ENCODE measurements at places on chromosomes 1 and 21. TPM values are rescaled to one million over a fixed set of nuclear protein-coding genes. Genes with fewer than 3 reads are reported as not detected.

Gene PLEKHA6
- 20.3 TPM for total RNA-seq

Gene TMEM50A
- 73.5 TPM for total RNA-seq

Gene OR10J1
- not detected for total RNA-seq

Gene OLIG2
- not detected for total RNA-seq

Gene LGALS8
- 36.3 TPM for total RNA-seq

Gene DLGAP3
- total RNA-seq, result 0.27 TPM

Gene AGT
- 0.06 TPM for total RNA-seq

Gene PLPPR4
- total RNA-seq, result not detected

Gene FCN3
- not detected for total RNA-seq

Gene FDPS
- 171 TPM for total RNA-seq

Gene AKR7A3
- total RNA-seq, result 0.16 TPM

Gene ABCD3
- total RNA-seq, result 23.8 TPM

Gene TMOD4
- not detected for total RNA-seq

Gene CFHR3
- 0.23 TPM for total RNA-seq

Gene CHD5
- 0.69 TPM for total RNA-seq

Gene SIM2
- total RNA-seq, result 10.6 TPM

Gene PAQR6
- 3.3 TPM for total RNA-seq

Gene PLA2G2C
- total RNA-seq, result not detected

Gene KCNQ4
- 0.14 TPM for total RNA-seq

Gene CRNN
- total RNA-seq, result not detected

Gene AJAP1
- under 0.01 TPM for total RNA-seq

Gene GJA4
- total RNA-seq, result not detected

Gene C21orf58
- 4.1 TPM for total RNA-seq
